ENCODE measurements at places on chromosomes 2 and 18.

DNA sequence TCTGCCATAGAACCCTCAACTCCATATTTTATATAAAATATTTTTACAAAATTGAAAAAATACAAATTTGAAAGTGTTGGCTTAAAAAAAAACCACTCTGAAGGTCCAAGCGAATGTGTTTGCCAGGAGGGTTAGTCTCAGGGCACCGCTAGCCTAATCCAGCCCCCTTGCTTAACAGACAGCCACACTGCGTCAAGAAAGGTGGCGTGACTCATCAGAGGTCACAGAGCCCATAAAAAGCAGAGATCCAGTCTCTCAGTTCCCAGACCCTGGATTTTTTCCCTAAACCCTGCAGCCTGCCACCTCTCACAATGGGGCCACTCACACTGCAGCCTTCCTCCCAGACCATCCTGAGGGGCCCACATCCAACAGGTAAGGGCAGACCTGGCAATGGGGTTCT is 3.9 kb upstream of the TNS1 start:
- no peak for DNase-seq

DNA sequence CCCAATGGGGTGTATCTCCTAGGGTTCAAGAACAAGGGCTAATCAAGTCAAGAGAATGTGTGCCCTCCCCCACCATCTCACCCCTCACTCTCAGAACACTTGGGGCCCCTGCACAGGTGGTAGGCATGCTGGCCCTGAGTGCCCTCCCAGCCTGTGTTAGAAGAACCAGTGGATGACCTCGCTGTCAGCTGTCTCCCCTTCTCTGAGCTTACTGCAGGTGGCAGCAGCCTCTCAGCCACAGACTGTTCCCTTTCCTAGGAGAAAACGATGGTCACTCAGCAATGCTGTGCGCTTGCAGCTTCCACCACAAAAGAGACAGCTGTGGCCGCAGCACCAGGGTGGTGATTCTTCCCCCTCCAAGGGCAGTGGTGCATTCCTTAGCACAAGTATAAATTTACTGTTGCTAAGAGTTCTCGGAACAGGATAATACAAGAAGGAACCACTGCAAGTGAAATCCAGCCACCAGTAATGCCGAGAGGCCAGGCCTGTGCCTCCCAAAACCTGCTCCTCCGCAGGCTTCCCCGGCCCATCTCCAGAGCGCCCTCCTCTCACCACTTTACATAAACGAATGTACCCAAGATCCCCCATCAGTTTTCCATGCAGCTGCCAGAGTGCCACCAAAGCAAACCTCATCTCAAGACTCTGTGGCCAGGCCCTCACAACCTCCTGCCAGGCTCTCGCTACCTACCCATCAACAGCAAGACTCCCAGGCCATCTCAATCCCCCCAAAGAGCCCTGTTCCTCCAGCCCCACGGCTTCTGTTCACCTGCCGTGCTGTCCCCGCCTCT is 935 bp upstream of the RAMP1 start:
- DNase-seq = peak; percentile 44

GRCh38 chr18:46767217-46767616 is 10.4 kb upstream of the ST8SIA5 start:
- DNase-seq = no peak

DNA sequence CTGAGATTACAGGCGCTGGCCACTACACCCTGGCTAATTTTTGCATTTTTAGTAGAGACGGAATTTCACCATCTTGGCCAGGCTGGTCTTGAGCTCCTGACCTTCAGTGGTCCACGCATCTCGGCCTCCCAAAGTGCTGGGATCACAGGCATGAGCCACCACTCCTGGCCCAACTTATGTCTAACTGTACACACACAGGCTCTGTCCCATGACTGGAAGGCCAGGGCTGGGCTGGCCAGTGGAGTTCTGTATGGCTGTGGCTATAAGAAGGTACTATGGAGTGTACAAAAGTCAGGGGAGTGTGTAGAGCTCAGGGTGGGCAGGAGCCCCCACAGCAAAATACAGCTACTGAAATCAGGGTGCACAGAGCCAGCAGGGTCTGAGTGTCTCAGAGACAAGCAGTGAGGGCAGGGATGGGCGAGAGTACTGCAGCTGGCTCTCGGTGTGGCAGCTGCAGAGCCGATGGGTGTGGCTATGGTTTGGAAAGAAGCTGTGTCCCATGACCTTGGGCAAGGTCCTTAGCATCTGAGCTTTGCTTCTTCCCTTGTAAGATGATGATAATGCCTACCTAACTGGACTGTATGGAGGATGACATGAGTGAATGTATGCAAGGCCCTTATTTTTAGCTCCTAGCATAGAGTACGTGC is 10.4 kb upstream of the MSGN1 start:
- no peak for DNase-seq

DNA sequence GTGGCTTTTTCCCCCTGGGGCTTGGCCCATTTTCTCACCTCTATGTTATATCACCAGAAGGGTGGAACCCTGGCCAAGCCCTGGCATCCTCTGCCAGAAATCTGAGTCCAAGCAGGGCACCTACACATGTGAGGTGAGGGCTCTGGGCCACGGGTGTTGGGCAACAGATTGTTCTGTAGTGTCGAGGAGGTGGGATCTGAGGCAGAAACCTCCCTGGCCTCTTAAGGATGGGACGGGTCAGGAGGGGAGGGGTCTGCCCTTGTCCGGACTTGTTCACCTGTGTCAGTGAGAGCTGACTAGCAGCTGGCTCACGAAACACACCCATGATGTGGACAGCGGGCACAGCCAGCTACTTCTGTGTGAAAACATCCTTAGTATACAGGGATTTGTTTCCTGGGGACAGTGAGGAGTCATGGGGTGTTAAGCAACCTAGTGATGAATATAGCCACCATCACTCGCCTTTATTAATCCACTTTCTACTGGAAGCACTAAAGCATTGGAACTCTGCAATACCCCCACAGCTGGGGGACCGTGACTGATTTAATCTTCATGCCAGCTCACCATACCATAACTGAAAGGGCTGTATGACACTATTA is 35.6 kb downstream of the EPAS1 start:
- DNase-seq = no peak

GRCh38 chr18:2412996-2413751 is 158.1 kb downstream of the METTL4 start:
- no peak for DNase-seq

DNA sequence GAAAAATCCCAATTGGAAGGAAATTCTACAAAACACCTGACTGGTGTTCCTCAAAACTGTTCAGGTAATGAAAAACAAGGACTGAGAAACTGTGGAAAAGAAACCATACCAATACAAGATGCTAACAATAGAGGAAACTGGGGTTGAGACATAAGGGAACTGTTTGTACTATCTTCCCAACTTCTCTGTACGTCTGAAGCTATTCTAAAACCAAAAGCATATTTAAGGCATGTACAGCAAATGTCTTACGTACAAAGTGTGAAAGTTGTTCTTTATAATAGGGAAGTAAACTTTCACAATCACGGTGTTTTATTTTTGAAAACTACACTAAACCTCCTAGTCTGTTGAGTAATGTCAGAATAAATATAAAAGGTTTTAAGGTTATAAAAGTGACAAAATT is 776.1 kb upstream of the RAB6C start:
- DNase-seq = no peak

DNA sequence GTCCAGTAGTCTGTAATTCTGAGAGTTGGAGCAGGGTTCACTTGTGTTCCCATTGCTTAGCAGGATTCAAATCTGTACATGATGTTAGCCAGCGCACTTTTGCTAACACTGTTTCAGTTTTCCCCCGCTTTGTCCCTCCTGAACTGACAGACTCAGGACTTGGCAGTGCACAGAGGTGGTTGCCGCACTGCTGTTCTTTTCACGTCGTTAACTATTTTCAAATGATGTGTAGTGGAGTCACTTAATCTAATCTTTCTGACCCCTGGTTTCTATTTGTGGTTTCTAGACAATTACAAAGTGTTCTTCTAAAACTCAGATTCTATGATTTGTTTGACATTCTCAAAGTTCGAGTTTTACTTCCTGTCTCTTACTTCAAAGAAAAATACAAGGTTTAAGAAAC is 234.5 kb downstream of the RBM43 start:
- DNase-seq = no peak

GRCh38 chr2:124482551-124482950 is 457.5 kb downstream of the CNTNAP5 start:
- DNase-seq = no peak

GRCh38 chr2:122251158-122251557 is 495.7 kb downstream of the TSN start:
- no peak for DNase-seq

- peak; percentile 22 for DNase-seq
Observed at GRCh38 chr2:96867756-96868554, 1.9 kb downstream of the SEMA4C start.

DNA sequence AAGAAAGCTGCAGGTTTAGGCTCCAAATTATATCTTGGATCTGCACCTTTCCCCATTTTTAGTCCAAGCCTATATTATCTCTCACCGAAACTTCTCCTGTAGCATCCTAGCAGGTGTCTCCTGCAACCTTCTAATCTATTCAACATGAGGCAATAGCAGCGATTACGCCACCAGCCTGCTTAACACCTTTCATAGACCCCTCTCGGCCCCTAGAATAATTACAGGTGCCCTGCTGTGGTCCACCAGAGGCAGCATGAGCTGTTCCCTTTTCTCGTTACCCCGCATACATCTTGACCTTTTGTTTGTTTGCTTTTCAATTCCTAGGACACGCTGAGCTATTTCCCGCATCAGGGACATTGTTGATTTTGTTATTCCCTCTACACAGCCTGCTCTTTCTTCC is 361.9 kb downstream of the CYRIA start:
- no peak for DNase-seq

DNA sequence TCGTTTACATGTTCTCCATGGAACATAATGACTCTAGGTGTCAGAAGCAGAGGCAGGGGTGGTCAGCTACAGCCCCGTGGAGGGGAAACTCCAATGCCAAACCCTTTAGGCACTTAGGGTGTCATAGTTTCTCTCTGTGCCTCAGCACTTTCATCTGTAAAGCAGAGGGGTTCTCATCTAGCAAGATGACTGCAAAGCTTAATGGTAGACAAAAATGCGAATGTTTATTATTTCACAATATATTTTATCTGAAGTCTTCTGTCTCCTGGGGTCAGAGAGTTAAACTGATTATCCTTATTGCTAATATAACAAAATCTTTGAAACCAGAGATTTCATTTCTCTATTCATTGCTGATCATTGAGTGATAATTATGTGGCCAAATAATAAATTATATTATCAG is 522.5 kb downstream of the TSN start:
- no peak for DNase-seq

- DNase-seq = no peak
Observed at GRCh38 chr2:24209389-24210105, 34.7 kb downstream of the FAM228A start.

GRCh38 chr2:173747035-173747434 is 218.1 kb downstream of the SP3 start:
- no peak for DNase-seq

GRCh38 chr2:178320011-178320585 is 125.8 kb downstream of the OSBPL6 start:
- DNase-seq = no peak

- no peak for DNase-seq
Observed at GRCh38 chr2:151947813-151948165, 119.6 kb upstream of the ARL5A start.

DNA sequence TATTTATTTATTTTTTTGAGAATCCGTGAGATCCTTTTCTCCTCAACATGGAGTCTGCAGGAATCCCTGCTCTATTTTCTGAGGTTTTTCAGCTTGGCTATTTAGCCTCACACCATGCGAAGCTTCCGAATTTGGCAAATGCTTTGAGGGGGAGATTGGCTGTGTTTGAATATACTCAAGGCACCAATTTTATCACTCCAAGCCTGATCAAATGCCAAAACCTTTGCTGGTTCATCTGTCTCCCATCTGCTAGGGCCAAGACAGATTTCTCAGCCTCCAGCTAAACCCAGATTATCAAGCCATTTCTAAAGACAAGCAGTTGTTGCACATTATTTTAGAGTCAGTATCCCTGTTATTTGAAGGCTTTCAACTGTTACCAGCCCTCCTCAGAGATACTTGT is 295.7 kb downstream of the XIRP2 start:
- no peak for DNase-seq

DNA sequence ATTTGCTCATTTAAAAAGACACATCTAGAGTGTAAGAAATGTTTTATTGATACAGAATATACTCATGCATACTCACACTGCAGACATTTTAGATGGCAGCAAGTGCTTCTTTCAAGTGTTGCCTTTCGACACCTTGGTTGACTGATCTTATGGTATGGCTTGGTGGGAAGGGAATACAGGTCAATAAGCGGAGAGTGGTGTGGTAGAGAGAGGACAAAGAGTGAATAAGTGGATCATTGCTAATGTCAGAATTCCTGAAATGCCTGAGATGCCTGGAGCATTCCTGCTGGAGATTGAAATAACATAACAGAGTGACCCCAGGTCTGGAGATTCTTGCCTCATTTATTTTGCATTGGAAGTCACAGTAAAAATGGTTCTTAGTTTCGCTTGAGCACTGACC is 76.7 kb downstream of the RND3 start:
- DNase-seq = no peak

DNA sequence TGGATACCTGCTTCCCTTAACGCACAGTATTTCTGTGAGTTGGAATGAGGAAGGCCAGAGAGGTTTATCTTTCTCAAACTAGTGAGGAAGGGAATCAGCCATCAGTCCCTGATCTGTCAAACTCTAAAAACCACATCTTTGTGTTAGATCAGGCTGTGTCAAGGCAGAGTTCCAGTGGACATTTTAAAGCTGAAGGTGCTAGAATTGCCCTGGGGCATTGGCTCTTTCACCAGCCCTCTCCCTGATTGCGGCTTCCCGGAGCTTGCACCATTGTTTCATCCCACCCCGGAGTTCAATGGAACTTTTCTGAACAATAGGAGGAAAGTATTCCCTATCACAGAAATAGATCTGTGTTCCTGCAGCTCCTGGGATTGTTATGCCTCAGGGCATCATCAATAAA is 110.2 kb downstream of the RNF144A start:
- no peak for DNase-seq

DNA sequence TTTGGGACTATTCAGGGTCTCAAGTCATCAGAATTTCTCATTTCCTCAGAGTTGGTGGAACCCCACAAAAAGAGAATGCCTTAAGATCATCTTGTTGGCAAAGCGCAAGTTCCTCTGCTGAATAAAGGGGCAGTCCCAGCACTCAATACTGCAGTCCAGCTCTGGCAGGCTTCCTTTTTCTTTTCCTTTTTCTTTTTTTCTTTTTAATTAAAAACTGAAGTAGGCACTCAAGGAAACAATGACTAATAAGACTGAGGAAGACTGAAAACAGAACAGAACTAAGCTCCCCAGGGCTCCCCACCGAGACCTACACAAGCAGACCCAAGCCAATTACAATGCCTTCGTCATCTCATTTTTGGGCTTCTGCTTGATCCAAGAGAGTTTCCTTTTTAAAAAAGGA is 82.0 kb downstream of the STK39 start:
- DNase-seq = peak; percentile 24

- no peak for DNase-seq
Observed at GRCh38 chr2:80302314-80303005, 2.1 kb downstream of the LRRTM1 start.

- peak; percentile 63 for DNase-seq
Observed at GRCh38 chr2:231717281-231718171, 9.2 kb downstream of the PTMA start.

- no peak for DNase-seq
Observed at GRCh38 chr2:155442088-155442487, 743.6 kb downstream of the KCNJ3 start.

Measured in stimulated activated CD4-positive, alpha-beta T cell treated with anti-CD3 and anti-CD28 coated beads, Interleukin-1b, Interleukin-23, amount 100 ng/mL, for 48 hours (primary cell).